ENCODE measurements at places on chromosomes 2 and 18.

DNA sequence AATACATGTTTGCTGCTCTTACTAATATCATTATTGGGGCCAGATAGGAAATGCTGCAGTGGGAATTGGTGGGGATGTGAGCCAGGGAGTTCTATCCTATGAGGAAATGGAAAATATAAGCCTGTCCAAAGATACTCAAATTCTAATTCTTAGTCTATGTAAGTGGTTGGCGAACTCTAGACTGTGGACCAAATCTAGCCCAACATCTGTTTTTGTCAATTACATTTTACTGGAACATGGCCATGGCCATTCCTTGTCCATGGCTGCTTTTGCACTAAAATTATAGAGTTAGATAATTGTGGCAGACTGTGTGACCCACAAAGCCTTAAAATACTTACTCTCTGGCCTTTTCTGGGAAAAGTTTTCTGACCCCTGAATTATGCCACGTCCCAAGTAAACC lies 113.3 kb downstream of the MGAT5 start:
- DNase-seq = no peak

GRCh38 chr2:11379558-11379957 lies 35.1 kb upstream of the ROCK2 start:
- no peak for DNase-seq

DNA sequence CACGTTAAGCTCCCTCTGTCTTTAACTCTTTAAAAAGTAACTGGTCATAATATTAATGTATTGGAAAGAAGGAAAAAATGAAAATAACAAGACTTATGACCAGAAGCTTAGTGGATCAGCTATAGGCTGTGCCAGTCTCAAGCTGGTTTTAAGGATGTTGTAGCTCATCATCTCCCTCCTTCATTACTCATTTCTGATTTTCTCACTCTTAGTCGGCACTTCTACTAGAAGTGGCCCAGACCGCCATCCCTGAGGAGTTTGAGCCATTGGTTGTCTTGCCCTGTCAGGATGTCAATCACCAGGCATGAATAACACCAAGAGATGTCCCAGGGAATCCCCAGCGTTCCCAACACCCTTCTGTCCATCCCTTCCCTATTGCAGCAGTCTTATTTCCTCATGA lies 151.5 kb downstream of the ASXL3 start:
- DNase-seq = no peak

- no peak for DNase-seq
These were observed 31.9 kb upstream of the SLC35G4 start for GRCh38 chr18:11577271-11578112.

- DNase-seq = no peak
These were observed 7.3 kb downstream of the CEP192 start for GRCh38 chr18:12998332-12999060.

DNA sequence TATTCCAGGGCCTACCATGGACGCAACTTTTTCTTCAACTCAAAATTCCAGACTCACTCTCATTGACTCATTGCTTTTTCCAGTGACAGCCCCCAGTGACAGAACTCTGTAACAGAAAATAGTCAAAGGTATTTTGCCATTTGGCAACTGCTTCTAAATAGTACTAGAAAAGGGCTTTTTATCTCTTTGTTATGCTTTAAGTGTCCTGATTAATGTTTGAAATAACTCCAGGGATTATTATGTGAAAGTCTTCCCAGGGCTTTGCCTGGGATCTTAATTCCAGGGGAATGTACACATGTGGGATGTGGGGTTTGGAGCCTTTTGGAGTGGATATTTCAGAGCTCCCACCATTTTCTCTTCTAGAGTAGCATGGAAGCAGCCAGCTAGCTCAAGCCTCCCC lies 198.8 kb downstream of the KCNS3 start:
- no peak for DNase-seq

DNA sequence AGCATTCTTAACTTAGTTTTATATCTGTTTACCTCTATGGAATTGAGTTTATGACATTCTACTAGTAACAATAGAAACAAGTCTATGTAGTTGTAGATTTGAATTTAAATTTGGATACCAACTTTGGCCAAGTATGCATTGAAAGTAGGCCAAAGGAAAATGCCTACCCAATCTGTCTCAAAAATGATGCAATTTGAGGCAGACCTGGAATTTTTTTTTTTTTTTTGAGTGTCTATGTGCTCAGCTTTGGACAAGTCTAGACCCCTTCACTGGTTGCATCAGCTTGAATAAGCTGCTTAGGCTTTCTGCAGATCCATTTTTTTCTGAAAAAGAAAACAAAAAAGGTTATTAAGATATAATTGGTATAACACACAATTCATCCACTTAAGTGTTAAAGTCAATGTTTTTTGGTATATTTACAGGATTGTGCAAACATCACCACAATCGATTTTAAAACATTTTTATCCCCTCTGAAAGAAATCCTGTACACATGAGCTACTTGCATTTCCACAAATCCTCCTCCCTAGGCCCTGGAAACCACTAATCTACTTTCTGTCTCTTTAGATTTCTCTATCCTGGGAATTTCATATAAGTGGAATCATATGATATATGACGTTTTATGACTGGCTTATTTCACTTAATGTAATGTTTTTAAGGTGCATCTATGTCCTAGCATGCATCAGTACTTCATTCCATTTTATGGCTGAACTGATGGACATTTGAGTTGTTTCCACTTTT lies 185.1 kb upstream of the CCDC68 start:
- DNase-seq = no peak

DNA sequence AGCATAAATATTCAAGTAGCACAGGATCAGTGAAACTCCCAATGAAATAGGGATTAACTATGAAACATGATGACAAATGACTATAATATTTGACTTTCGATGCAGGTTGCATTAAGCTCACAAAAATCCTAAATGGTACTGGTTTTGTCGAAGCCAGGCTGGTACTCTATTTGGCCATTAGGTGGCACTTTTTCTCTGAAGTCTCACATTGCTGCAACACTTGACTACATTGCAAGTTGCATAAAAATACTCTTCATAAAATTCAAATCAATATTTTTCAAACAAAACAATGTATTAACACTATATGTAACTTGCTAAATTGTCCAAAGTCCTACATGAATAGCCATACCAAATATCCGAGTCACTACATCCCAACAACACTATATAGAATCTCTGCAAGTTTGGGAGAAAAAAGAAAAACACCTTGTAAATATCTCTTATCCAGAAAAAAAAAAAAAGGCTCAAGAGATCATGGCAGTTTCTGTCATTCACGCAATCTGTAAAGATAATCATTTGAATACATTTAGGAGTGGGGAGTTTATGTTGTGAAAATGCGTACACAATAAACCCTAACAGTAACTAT lies 9.5 kb downstream of the RTTN start:
- DNase-seq = peak; percentile 68

DNA sequence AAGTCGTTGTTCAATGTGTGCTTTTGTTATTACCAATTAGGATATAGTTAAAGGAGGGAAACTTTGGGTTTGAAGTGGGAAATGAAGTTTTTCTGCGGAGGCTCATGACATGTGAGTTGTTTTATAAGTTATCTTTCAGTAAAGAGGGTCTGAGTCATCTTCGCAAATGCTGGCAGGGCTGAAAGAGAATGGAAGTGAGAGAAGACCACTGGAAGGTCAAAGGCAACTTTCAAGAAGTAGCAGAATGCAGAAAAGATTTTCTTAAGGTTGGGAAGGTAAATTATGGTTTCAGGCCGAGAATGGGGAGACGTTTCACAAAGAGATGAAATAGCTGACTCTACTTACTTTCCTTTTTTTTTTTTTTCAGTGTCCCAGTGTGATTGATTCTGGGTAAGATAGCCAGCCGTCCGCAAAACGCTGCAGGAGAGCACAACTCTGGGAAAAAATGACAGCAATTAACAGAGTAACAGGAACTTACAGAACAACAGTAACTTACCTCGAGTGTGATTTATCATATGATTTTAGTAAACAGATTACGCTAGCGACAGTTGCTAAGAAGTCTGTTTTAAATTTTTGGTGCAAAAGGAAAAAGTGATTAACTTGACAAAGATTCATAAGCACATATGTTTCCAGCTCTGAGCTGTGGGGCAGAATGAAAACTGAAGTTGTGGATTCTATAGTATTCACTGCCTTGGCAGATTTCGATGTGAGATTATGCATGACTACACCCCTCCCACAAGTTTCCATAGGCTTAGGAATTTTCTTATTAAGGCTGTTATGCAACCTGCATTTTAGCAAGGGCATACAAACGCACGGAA lies 46.8 kb upstream of the ACTR3 start:
- no peak for DNase-seq

DNA sequence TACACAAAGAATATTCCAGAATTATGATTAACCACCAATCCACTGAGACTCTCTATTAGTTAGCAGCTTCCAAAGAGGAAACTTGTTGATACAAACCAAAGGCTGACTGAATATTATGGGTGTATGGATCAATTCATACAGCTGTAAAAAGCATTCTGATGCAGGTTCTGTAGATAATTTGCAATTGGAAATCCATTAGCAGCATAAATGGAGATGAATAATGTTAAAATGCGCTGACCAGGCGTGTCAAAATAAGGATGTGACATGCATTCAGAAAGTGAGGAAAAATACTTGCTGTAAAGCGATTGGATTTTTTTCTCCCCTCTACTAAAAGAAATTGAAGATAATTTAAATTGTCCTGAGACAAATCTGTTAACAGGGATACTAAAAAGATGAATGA lies 169.0 kb upstream of the DDX18 start:
- DNase-seq = no peak

DNA sequence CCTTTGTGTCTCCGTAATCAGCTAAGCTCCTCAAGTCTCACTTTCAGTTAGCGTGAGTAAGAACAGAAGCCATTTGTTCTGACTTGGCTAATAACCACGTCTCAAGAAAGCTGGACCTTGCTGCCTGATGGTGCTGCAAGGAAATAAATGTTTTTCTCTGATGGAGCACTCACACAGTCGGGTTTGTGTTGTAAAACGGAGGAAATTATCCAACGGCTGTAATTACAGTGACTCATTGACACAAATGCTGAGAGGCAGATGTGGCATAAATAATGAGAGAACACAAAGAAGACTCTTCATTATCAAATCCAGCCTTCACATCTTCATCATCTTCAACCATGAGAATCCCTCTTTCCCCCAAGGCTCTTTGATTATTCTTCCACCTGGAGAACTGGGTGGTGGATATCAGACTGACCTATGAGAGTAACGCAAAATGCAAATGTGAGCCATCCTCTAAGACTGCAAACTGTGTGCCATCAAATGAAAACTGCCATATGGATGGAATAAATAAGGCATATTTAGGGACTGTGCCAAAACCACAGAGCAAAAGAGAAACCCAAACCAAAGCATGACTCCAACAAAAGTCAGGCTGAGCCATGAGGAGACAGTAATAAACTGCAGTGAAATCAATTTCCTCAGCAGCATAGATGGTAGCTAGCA lies 252.6 kb downstream of the RND3 start:
- no peak for DNase-seq

DNA sequence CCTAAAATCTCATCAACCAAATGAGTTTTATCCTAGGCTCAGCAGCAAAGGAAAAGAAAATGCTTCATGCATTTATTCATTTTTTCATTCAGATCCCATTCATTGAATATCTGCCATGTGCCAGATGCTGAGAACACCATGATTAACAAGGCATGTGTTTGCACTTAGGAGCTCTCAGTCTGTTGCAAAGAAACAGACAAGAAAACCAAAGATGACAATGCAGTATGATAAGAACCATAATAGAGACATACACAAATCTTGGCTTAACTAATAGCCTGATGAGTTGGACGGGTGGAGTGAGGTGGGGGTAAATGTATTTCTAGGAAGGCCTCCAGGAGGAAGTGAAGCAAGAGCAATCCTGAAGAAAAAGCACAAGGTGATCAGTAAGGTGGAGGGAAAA lies 177.8 kb upstream of the SCN7A start:
- no peak for DNase-seq

DNA sequence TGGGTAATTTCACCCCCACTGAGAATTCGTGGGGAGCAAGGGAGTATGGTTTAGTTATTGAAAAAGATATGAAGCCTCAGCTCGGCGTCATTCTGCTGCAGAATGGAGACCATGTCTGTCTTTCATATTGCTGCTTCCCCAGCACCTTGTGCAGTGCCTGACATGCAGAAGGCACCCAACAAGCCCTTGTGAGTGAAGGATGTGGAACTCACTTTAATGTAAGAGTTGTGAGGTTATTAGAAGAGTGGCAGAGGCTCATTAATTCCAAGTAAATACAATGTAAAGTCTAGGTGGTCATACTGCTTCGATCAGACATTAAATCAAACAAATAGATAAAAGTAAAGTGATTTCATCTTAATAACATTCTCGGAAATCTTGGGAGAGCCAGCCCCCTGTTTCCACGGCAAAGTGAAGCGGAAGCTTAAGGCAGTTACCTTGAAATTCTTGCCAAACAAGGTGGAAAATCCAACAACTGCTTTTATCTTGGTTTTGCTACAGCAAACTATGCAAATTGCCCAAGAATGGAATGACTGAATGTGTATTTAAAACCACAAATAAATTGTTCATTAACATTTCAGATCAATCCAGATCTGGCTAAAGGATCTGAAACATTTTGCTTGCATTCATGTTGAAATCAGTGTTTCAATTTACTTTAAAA lies 9.6 kb downstream of the CFAP221 start:
- no peak for DNase-seq

DNA sequence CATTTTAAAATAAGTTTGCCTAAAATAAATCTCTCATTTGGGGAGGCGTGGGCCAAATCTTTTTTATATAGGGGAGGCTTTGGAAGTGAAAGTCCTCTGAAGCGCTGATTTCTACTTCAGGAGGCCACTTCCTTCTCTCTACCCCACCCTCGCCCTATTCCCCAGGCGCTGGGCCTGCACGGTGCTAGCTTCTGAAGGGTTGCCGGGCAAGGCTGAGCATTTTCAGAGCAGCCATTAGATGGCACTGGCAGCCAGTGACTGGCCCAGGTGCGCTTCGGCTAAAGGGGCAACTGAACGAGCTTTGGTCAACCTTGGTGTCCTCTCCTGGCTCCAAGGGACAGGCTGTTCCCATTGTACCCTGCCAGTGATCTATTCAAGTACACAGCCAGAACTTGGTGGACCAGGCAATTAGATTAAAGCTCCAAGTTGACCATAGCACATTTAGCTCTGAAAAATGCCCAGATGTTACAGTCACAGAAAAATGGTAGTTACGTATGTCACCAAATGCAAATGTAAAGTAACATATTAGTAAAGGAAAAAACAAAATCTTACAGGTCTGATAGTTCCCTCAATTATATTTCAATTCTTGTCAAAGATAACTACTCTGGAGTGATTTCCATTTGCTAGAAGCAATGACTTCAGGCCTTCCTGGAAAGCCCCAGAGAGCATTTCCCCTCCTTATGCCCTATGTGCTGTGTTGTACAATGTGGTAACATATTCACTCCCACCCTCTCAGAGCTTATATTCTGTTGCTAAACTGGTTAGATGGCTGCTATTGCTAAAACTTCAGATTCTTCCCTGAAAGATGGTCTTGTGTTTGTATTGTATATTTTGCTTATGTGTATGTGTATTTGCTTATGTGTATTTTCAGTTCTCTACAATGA lies 2.1 kb downstream of the POMC start:
- peak; percentile 33 for DNase-seq

- DNase-seq = no peak
These were observed 1062.9 kb downstream of the DPP10 start for GRCh38 chr2:115505331-115505730.

- DNase-seq = no peak
These were observed 30.6 kb upstream of the EPG5 start for GRCh38 chr18:45997700-45998151.
